ENCODE measurements at places on chromosomes 1 and 21.

DNA sequence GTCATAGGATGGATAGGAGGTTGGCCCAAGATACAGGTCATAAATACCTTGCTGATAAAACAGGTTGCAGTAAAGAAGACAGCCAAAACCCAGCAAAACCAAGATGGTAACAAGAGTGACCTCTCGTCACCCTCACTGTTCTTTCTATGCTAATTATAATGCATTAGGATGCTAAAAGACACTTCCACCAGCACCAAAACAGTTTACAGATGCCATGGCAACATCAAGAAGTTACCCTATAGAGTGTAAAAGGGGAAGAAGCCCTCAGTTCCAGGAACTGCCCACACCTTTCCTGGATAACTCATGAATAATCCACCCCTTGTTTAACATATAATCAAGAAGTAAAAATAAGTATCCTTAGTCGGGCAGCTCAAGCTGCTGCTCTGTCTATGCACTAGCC, 671.9 kb downstream of the PTPRC start:
- DNase-seq, result no peak

GRCh38 chr1:231159963-231160761, 1.7 kb upstream of the TRIM67 start:
- DNase-seq, result no peak

DNA sequence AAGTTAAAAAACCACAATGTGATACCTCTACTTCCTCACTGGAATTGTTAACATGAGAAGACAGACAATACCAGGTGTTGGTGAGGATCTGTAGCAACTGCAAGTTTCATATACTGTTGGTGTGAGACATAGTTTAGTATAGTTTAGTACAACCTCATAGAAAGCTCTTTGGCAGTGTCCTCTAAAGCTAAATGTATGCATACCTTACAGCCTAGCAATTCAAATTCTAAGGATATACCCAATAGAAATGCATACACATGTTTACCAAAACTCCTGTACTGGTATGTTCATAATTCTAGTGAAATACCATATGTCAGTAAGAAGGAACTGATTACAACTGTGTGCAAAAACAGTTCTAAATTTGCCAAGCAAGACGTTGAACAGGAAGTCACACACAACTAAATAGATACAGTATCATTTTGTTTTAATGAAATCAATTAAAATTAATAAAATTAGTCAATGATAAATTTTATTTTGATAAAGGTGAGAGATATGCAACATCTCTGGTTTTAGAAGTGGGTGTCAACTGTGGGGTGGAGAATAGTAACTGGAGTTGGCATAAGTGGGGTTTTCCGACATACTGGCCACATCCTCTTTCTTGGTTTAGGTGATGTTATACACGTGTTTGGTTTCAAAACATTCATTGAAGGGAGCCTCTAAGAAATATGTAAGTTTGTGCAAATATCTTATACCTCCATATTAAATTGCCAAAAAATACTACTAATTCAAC, 450.7 kb downstream of the PTPRC start:
- peak; percentile 15 for DNase-seq

DNA sequence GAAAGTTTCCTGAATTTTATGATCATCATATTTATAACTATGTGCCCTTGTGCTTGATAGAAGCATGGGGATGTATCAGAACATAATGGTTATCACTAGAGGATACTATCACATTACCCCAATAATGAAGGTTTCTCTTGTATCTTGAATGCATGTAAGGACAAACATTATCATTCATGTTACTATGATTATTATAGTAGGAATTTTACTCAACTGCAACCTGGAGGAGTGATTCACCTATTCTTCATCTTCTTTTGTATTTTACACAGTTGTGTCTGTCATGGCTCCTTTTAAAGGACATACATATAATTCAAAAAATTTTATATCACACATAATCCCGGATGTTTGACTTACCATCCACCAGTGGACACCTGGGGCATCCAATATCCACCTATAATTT, 143.8 kb upstream of the TMPRSS15 start:
- no peak for DNase-seq

DNA sequence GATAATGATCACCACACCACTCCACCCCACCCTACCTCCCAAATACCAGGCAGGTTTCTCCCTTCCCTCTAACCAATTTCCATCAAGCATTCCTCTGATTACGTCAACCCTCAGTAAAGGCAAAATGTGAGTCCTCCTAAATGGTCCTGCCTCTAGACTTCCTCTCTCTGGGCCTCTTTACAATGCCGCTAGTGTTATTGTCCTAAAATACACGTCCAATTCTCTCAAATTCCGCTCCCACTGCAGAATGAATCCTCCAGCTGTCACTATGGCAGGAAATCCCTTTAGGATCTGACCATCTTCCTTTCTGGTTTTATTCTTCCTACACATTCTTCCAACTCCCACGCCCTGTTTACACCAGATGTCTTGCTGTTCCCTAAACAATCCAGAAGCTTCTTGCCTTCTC, 68.7 kb downstream of the DEGS1 start:
- DNase-seq, result no peak
